Osteoblast (primary cell): ENCODE measurements at places on chromosomes 12 and 14. TPM values are rescaled to one million over a fixed set of nuclear protein-coding genes. Genes with fewer than 3 reads are reported as not detected.

DNA sequence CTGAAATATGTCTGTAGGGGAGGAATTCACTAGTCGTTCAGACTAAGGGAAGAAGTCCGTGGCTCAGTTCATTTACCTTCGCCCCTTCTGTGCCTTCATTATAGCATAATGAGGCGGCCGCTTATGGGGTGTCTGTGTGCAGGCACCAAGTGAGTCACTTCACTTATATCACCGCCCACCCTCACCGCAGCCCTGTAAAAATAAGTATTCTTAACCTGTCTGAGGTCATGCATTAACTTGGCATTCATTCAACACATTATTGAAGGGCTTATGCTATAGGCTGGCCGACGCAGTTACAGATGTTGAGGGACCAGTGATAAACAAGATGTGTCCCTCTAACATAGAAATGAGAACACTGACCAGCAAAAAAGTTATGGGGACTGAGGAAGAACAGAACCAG, 47.7 kb upstream of the PTCSC3 start:
- no peaks in the 10 kb centered on the region for H3K4me1 ChIP-seq
- no peak overlapping the region for H3K4me3 ChIP-seq
- no peak overlapping the region for H3K27ac ChIP-seq
- H3K27me3 ChIP-seq = no peaks in the 10 kb centered on the region
- DNase-seq = no peak

GRCh38 chr14:31543969-31544799, 17.0 kb upstream of the NUBPL start:
- H3K4me3 ChIP-seq = no peak overlapping the region
- H3K4me1 ChIP-seq = no peaks in the 10 kb centered on the region
- H3K27ac ChIP-seq = no peak overlapping the region
- H3K36me3 ChIP-seq = no peaks in the 10 kb centered on the region
- no peaks in the 10 kb centered on the region for H3K27me3 ChIP-seq
- no peak for DNase-seq

The CCDC177 gene
- total RNA-seq = not detected in 2 replicates

GRCh38 chr14:47744155-47744554, 68.8 kb upstream of the MDGA2 start:
- H3K36me3 ChIP-seq = no peaks in the 10 kb centered on the region
- DNase-seq = no peak
- no peaks in the 10 kb centered on the region for H3K27me3 ChIP-seq
- H3K4me1 ChIP-seq = no peaks in the 10 kb centered on the region
- no peak overlapping the region for H3K4me3 ChIP-seq

- DNase-seq = no peak
- no peak overlapping the region for H3K27ac ChIP-seq
- peaks cover 35% of the 10 kb centered on the region for H3K4me1 ChIP-seq
- peak overlapping the region; percentile 57 for H3K4me3 ChIP-seq
These were observed 2.8 kb upstream of the SHMT2 start for GRCh38 chr12:57226588-57227314.

DNA sequence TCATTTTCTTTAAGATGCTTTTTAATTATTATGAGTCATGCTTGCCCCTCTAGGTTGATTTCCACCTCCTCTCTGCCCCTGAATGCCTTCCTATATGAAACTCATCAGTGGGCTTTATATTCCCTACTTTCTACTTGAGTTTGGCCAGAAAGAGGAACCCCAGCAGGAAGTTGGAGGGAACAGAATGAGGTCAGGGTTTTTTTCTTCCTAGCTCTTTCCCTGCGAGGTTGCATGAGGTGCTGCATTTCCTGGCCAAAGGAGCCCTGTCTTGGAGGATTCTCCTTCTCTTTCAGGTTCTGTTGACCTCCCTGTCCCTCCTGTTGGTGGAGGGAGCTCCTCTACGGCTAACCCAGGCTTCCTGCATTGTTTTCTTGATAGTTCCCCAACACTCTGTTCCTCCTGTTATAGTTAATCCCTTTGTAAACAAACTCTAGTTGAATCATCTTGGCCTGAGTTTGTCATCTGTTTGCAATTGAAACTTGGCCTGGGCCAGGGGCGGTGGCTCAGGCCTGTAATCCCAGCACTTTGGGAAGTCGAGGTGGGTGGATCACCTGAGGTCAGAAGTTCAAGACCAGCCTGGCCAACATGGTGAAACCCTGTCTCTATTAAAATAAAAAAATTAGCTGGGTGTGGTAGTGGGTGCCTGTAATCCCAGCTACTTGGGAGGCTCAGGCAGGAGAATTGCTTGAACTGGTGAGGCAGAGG, 15.3 kb upstream of the SPIC start:
- no peaks in the 10 kb centered on the region for H3K36me3 ChIP-seq
- H3K27ac ChIP-seq = no peak overlapping the region
- H3K4me1 ChIP-seq = no peaks in the 10 kb centered on the region
- no peak for DNase-seq
- no peak overlapping the region for H3K4me3 ChIP-seq
- no peaks in the 10 kb centered on the region for H3K27me3 ChIP-seq

DNA sequence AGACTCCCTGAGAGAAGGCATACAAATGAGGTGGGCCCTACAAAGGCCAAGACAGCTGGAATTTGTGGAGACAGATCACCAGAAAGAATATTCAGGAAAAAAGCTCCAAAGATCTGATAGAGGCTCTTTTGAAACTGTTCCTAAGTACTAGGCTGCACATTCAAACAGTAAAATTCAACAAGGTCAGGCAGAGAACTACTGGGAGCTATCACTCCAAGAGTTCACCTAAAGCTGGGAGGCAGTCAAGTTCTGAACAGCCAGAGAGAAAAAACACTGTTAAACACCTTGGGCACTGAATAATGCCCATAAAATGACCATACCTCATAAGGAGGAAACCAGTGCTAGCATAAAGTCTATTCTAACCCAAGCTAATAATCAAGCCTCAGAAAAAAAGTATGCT, 28.6 kb downstream of the MED13L start:
- no peak overlapping the region for H3K4me3 ChIP-seq
- H3K4me1 ChIP-seq = peaks cover 12% of the 10 kb centered on the region
- no peak for DNase-seq
- no peaks in the 10 kb centered on the region for H3K27me3 ChIP-seq

The FERMT2 gene
- 220 and 280 TPM in 2 replicates for total RNA-seq

DNA sequence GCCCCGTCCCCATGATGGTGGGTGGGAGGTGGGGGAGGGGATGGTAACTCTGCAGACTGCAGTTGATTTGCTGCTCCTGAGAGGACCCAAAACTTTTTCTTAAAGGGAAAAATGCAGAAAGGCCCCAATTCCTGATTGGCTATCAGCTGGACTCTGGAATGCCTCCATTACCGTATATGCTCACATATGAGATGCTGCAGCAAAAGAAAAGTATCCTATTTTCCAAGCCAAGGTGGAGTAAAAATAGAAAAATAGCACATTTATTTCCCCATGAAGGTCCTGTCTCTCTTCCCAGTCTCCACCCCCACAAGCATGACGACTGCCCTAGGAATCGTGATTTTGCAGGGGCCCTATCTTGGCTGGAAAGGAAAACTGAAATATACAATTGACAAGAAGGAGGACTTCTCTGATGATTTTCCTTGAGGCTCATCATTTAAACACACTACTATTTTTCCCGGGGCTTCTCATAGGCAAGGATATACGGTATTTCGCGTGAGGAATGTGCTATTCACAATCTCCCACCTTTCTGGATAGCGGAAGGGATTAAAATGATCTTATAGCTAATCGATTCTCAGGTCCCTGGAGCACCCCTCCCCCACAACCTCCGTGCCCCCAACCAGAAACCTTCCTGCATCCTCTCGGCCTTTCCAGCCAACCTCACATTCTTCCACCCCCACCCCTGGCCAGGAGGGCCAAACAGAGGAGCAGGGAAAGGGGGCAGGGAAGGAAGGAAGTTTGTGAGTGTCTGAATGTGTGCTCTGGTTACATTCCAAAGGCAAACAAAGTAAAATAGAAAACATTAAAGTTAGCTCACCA, 138.9 kb upstream of the CCND2 start:
- H3K4me3 ChIP-seq = no peak overlapping the region
- H3K27ac ChIP-seq = no peak overlapping the region
- DNase-seq = no peak
- H3K36me3 ChIP-seq = no peaks in the 10 kb centered on the region

DNA sequence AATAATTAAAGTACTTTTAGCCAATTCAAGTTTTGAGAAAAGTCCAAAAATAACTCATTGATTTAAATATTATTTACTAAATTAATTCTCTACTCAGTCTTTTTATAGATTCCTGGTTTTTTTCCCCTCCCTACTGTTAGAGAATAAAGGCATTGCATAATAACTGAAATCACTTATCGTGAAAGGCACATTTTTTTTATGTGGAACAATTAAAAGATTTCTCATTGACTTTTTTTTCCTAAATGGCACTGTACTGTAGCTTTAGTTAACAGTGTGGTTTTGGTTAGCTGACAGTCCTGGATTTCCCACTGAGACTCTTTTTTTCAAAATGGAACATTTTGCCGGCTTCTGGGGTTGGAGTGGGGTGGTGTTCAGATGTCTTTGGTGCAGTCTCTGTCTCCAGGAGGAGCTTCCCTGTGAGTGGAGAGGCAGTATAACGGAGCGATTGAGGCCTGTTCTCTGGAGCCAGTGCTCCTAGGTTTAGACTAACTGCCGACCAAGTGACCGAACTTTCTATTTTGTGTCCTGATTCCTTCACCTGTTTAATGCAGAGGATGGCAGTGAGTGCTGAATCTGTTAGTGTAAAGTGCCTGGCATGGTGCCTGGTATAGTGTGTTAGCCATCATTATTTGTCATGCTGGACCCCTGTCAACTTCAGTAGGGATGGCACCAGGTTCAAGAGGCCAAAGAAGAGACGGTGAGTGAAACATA, 117.7 kb downstream of the ADCK1 start:
- H3K27me3 ChIP-seq = no peaks in the 10 kb centered on the region

- no peaks in the 10 kb centered on the region for H3K27me3 ChIP-seq
- DNase-seq = no peak
- H3K36me3 ChIP-seq = no peaks in the 10 kb centered on the region
- H3K4me1 ChIP-seq = peaks cover 13% of the 10 kb centered on the region
These were observed 54.2 kb downstream of the RCOR1 start for GRCh38 chr14:102646615-102647014.

DNA sequence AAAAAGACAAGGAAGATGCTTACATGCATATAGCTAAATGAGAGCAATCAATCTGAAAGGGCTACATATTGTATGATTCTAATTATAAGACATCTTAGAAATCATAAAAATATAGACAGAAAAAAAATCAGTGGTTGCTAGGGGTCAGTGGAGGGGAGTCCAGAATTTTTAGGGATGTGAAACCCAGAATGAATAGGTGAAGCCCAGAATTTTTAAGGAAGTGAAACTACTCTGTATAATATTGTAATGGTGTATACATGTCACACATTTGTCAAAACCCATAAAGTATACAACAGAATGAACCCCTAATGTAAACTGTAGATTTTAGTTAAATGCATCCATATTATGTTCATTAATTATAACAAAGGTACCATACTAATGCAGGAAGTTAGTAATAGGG, 713.2 kb downstream of the FLRT2 start:
- no peak overlapping the region for H3K27ac ChIP-seq
- H3K27me3 ChIP-seq = no peaks in the 10 kb centered on the region
- DNase-seq = no peak
- no peaks in the 10 kb centered on the region for H3K4me1 ChIP-seq

The IFNG-AS1 gene
- total RNA-seq = under 0.01 and 0.29 TPM in 2 replicates

The KRT78 gene
- not detected in 2 replicates for total RNA-seq
